ENCODE measurements at places on chromosomes 3 and 15. TPM values are rescaled to one million over a fixed set of nuclear protein-coding genes. Genes with fewer than 3 reads are reported as not detected.

Gene UACA
- 114 TPM for total RNA-seq

Gene HAPLN3
- 20.3 TPM for total RNA-seq

Gene CPNE9
- total RNA-seq, result 3.3 TPM

Gene PEX5L
- total RNA-seq, result 16.4 TPM

Gene PP2D1
- total RNA-seq, result not detected

Gene NAALADL2
- 19.1 TPM for total RNA-seq

Gene HRH1
- total RNA-seq, result 19.3 TPM

Gene SLC22A14
- 0.10 TPM for total RNA-seq
